Dermis microvascular lymphatic vessel endothelial cell (primary cell): ENCODE measurements at places on chromosomes 7 and 10. TPM values are rescaled to one million over a fixed set of nuclear protein-coding genes. Genes with fewer than 3 reads are reported as not detected.
A peak's percentile ranks its signal among the peaks of the same experiment; 100 is the strongest.

- no peak for DNase-seq
Measured at GRCh38 chr10:19071946-19072345, 23.3 kb downstream of the MALRD1 start.

GRCh38 chr7:65972976-65973375 is 9.0 kb downstream of the GUSB start:
- DNase-seq, result no peak

- DNase-seq, result no peak
Measured at GRCh38 chr10:70564113-70564725, 38.3 kb downstream of the PRF1 start.

DNA sequence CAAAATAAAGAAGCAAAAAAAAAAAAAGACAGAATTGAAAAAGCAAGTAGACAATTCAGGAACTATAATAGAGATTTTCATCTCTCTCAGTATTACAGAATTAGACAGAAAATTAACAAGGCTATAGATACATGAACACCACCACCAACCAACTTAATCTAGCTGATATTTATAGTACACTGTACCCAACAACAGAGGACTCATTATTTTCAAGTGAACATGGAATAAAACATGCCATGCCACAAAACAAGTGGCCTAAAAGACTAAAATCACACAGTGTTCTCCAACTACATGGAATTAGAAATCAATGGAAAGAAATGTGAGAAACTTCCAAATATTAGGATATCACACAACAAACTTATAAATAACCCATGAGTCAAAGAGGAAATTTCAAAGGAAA is 9.1 kb downstream of the TMEM168 start:
- DNase-seq, result no peak

- no peak for DNase-seq
Measured at GRCh38 chr10:68237173-68237572, 5.3 kb upstream of the ATOH7 start.

LMOD2 gene
- not detected in 2 replicates for total RNA-seq

DNA sequence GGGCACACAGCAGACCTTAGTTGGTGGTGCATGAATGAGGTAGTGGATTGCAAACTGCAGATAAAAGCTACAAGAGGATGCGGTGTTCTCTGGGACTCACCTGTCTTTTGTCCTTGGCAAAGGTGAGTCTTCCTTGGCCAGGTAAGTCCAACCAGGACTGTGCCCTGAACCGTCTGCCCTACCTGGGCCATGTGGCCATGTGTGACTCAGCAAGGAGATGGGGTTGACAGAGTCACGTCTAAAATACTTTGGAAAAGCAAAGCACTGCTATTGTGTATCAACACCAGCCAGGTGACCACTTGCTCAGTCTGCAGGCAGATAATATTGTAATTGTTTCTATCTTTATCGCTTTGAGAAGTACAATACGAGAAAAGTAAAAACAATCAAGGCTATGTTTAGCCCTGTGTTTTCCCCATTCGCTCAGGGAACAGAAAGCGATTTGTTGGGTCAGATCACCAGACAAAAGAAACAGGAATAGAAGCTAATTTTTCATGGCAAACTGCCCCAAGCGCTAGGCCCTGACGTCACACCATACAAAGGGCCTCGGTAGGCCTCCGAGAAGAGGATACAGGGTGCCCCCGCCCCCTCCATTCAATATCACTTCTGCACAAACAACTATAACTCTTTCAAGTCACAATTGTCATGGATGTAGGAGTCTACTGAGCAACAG is 57.3 kb downstream of the FAM53B start:
- peak; percentile 85 for DNase-seq

- DNase-seq, result no peak
Measured at GRCh38 chr7:157490465-157490912, 153.7 kb downstream of the DNAJB6 start.

DNTT gene
- total RNA-seq, result not detected in 2 replicates

CREB5 gene
- 3.0 and 4.7 TPM in 2 replicates for total RNA-seq

GRCh38 chr10:117929327-117930067 is 117.2 kb downstream of the RAB11FIP2 start:
- DNase-seq, result no peak

APBB1IP gene
- not detected in 2 replicates for total RNA-seq

DNA sequence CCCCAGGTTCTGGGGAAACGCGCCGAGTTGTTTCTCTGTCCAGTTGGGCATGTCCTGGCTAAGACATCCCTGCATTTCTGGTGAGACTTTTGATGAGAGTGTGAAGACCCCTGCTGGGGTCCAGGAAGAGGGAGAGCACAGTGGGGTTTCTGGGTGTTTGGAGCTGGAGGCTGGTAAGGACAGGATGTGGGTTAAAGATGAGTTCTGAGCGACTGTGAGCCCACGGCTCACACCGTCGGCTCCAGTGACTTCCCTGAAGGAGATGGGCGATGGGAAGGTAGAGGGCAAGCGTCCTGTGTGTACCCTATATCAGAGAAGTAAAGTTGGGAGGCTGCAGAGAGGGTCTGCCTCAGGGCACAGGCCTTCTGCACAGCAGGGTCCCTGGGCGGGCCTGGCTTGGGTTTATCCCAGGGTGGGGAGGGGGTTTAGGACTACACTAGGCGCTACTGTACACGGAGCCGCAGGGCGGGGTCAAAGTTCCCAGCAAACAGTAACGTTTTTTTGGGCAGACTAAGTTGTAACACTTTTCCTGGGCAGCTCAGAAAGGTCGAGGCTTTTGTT is 3.6 kb downstream of the EMX2 start:
- DNase-seq, result no peak

GRCh38 chr7:105677817-105678573 is 96.7 kb upstream of the EFCAB10 start:
- DNase-seq, result no peak

GRCh38 chr10:103849880-103850571 is 5.3 kb downstream of the SH3PXD2A start:
- DNase-seq, result peak; percentile 77

GRCh38 chr10:95756041-95756761 is at the start of gene ENTPD1:
TSS of gene ENTPD1 (plus strand) at chr10:95756163. CDS start at chr10:95756240, 77 bp downstream.
- DNase-seq, result no peak

CCDC3 gene
- 0.13 and 1.5 TPM in 2 replicates for total RNA-seq
